ENCODE measurements at places on chromosomes 16 and 17.

GRCh38 chr17:64255764-64256163, 7.3 kb downstream of the TEX2 start:
- DNase-seq, result no peak

GRCh38 chr16:87602821-87603683, 744 bp downstream of the JPH3 start:
- DNase-seq, result no peak

- no peak for DNase-seq
These were observed 5.7 kb upstream of the VPS25 start for GRCh38 chr17:42767512-42767911.

DNA sequence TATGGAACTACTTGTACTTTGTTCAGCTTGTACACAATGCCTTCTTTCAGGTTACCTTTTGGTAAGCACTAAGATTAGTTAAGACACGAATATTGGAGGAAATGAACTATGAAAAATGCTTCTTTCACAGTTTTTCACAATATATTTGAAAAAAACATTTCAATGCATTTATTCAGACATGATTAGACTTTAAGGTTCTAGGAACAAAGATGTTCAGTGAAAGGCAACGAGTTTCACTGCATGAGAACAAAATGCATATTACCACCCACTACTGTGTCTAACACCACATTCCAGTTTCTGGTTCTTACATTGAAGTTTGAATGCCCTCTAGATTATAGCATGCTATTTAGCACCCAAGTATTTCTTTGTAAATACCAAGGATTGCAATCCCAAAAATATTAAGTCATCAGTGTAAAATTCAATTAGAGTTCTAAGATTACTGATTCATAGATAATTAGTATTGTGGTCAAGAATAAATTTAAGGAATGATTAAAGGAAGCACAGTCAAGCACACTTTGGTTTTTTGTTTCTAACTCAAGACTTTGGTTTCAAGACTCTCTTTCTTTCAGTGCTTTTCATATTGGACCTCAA, 261.7 kb downstream of the CEP112 start:
- DNase-seq, result no peak

DNA sequence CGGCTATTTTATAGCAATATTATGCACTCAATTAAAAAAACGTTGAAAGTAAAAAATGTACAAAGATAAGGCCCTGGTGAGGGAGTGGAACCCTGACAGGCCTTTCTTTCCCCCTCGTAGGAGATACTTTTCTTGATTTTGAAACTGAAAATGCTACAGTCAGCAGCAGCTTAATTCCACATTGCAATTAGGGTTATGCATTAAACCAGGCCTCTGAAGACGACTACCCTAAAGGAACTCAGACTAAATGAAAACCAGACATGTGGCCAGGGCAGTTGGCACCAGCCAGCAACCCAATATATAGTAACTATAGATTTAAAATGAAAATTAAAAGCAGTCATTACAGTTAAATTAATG, 463.2 kb upstream of the MAF start:
- DNase-seq, result no peak

All from left cardiac atrium (tissue), 4 donors.